ENCODE measurements at places on chromosomes 2 and 18.

DNA sequence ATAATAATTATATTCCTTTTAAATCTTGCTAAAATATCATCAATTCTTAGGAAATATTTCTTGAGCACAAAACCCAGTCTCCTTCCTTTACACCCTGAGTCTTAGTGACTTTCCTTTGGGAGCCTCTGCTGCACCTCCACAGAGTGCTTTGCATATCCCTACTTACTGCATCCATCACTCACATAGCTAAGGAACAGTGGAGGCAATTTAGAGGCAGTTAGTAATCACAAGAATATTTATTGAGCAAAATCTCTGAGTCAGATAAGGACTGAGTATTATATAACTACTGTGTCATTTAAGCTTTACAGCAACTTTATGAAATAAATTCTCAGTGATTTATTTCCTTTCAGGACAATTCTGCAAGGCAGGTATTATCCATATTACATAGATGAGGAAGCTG lies 327.7 kb downstream of the TMX3 start:
- no peak for DNase-seq

- DNase-seq, result no peak
Measured at GRCh38 chr18:74963820-74964446, 245.0 kb downstream of the PTGR3 start.

DNA sequence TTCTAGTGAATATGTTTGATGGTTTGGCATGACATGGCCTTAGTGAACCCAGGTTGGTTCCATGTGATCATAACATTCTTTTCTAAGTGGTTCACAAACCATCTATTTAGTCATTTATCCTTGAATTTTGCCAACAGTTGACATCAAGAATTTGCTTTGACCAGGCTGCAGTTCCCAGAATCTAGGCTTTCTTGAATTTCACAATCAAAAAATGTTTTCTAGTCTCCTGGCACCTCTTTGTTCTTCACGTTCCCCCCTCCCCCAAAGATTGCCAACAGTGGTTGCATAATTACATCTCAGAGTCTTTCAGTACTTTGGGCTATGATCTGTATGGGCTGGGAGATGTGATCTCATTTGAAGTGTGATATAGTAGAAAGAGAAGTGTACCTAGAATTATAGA lies 124.0 kb downstream of the GATA6 start:
- DNase-seq, result no peak

GRCh38 chr2:127418300-127419111 lies at the start of gene PROC:
Gene PROC (plus strand): TSS chr2:127418427. CDS start chr2:127419943, 1,516 bp downstream.
- DNase-seq, result no peak

GRCh38 chr2:160306985-160307384 lies 106.9 kb upstream of the ITGB6 start:
- no peak for DNase-seq

- no peak for DNase-seq
Measured at GRCh38 chr2:66547118-66547517, 112.2 kb downstream of the MEIS1 start.

GRCh38 chr2:126881591-126881990 lies 17.1 kb upstream of the TEX51 start:
- DNase-seq, result no peak

- DNase-seq, result no peak
Measured at GRCh38 chr2:171524018-171524401, 1.7 kb downstream of the CYBRD1 start.

- no peak for DNase-seq
Measured at GRCh38 chr2:209943776-209944175, 58.7 kb upstream of the RPE start.
